ENCODE measurements at places on chromosomes 11 and 22.

GRCh38 chr11:109378034-109378433 is 44.0 kb upstream of the C11orf87 start:
- DNase-seq: no peak

GRCh38 chr22:46612341-46612903 is 7.8 kb upstream of the GRAMD4 start:
- DNase-seq: no peak

DNA sequence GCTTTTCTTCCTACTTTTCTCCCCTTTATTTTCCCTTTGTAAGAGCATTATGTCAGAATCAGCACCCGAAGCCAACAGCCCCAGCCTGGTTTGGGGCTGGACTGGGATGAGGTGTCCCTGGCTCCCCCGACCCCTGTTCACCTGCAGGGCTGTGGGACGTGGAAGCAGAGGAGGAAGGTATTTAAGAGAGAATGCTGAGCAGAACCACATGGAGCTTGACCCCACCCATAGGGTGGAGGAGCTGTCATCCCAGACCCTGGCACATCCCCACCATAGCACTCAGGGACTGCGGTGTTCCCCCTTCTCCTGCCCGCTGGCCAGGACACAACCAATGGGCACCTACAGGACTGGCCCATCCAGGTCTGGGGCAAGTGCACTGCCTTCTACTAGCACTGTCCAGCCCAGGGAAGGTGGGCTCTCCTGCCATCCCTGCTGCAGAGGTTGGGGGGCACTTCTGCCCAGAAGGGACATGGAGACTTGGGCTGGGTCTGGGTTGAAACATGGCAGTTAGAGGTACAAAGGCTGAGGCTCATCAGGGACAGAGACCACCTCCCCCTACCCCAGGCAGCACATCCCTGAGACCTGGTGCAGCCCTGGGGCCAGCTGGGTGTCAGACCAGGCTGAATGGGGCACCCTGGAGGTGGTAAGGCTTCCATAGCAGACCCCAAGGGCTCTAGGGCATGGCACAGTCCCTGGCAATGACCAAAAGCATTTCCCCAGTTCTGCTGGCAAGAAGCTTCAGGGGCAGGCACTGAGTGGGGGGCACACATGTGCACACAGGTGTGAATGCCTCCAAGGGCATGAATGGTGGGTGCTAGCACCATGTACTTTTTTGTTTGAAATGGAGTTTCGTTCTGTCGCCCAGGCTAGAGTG is 19.7 kb downstream of the TANGO2 start:
- no peak for DNase-seq

GRCh38 chr11:24679821-24680351 is 183.0 kb downstream of the LUZP2 start:
- DNase-seq: no peak

DNA sequence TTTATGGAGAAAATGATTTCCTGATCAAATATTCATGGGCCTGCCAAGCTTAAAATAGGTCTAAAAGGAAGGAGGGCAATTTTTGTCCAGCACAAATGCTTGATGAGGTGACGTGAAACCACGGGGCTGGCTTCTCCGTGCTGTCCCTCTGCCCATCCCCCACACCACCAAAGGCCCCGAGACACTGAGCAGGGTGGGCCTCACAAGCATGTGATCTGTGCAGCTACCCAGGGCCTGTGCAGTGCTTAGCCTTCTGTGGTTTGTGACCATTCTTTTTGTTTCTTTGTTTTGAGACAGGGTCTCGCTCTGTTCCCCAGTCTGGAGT is 94.8 kb upstream of the RTL6 start:
- DNase-seq: no peak

GRCh38 chr22:40258501-40258915 is 80.8 kb downstream of the TNRC6B start:
- no peak for DNase-seq

DNA sequence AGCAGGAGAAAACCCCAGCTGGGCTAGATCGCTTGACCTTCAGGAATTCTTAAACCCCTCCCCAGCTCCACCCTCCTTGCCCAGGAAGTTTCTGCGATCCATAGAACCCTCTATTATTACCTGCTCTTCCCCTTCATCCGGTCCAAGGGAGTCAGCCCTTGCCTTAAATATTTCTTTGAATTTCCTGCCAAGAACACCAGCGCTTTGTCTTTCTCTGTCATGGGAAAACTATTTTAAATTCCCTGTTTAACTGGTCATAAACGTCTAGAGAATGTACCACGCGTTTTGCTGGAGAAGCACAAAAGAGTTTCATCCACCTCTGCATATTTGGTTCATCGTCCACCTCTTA is 496 bp upstream of the TRAF6 start:
- DNase-seq: no peak

DNA sequence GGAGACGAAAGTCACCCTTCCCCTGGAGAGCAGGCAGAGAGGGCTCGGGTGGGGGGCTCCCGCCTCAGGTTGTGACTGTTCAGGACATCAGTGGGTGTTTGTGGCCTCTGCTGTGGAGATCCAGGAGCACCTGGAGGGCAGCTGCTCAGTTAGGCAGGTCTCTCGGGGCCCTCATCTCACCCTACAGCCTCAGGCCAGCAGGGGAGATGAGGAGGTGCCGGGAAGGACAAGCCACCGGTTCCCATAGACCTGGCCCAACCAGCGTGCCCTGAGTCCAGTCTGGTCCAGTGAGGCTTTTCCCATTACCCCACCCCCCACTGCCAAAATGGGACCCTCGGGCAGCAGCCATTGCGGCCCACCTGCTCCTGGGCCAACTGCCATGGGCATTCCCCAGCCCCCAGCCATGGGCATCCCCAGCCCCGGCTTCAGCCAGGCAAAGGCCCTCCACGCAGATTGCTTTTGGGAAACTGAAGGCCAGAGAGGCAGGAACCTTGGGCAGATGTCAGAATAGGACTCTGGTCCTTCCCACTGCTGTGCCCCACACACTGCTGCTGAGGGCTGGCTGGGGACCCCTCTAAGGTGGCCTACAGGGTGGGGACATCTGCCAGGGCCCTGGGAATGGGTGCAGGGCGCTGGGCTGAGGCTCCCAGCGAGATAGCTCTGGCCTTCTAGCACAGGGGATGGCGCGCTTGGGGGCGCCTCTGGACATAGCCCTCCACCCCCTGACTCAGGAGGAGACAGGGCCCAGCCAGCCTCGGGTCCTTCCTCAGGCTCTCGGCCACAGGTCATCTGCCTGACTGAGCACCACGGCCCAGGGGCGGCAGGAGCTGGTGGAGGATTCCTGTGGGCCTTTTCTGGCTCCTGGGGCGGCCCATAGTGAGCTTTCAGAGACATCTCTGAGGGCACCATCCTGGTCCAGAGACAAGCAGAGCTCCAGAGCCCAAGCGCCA is 4.8 kb downstream of the PIM3 start:
- DNase-seq: peak; percentile 4

DNA sequence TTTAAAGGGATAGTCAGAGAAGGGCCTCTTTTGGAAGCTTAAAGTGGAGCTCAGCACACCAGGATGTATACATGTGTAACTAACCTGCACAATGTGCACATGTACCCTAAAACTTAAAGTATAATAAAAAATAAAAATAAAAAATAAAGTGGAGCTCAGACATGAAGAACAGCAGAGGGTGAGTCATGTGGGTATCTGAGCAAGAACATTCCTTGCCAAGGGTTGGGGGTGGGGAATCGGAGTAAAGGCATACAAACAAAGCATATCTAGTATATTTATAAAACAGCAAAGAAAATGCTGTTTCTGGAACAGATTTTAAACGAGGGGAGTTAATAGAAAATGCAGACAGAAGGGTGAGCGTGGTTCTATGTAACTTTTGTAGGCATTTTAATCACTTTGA is 562.6 kb upstream of the ANO3 start:
- DNase-seq: no peak

GRCh38 chr22:37330200-37331033 is 48.1 kb downstream of the CYTH4 start:
- no peak for DNase-seq

GRCh38 chr11:17927041-17927440 is 85.8 kb downstream of the SERGEF start:
- no peak for DNase-seq

DNA sequence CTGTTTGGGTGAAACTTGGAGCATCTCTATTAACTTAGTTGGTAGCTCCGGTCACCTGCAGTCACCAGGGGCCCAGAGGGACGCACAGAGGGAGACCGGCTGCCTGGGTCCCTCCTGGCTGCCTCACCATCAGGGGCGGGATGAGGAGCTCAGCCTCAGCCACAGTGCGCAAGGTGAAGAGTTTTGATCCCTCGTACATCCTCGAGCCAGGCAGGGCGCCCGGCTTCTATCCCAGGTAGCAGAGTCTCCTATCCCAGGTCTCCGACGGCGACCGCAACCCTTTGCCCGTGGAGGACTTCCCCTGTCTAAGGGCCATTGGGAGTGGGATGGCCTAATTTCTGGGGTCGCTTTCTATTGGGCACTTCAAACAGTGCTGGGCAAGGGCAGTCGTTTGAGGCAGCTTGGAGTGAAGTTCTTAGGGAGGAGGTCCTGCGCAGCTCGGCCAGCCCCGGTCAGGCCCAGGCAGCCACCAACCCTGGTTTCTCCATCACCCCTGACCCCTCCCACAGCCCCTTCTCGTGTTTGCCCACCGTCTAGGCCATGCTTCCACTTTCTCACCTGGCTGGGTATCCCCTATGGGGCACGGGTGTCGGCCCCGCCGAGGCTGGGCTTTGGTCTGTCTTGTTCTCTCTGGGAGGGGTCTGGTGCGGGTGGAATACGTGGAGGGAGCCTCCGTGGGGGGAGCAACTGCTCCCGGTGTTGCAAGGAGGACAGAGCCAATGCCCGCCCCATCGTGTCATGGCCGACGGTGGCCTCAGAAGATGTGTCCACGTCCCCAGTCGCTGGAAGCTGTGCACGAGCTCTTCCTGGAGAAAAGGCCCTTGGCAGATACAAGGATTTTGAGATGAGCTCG is 3.6 kb upstream of the MRGPRG start:
- no peak for DNase-seq

- DNase-seq: no peak
Observed at GRCh38 chr22:50710221-50710620, 27.8 kb upstream of the ACR start.

GRCh38 chr11:78767027-78767932 is 192.6 kb upstream of the NARS2 start:
- DNase-seq: no peak

- DNase-seq: no peak
Observed at GRCh38 chr11:12529041-12529440, 145.2 kb upstream of the TEAD1 start.

DNA sequence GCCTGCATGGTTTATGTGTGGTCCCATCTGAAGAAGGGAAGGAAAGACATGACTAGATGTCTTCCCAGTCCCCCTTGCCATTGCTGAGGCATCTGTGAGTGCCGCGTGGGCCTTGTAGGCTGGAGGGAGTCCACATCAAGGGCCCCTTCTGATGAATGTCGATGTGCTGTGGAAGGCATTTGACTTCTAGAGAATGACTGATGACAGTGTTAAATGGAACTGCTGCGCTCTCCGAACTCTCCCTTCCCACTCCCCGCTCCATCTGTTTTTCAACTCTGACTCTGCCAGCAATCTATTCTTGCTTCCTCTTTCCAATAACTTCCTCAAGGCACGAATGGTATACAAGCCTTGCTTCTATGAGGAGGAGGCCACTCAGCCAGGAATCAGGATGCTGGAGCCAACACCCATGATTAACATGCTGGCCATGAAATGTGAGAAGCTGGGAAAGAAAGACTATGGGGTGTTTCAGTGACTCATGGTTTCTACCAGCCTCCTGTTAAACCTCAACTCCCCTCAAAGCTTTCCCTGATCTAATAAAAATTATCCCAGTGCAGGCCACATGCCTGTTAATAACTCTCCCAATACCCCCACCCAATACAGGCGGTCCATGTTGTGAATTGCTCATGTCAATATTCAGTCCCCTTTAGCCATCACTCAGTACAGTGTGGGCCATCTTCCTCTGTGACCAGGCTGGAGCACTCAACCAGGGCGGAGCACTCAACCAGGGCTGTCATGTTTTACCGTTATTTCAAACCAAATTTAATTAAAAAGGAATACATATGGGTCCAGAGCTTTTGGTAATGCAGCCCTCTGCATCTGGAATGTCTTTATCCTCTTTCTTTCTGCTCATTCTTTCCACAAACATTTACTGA is 46.4 kb upstream of the TBCEL start:
- no peak for DNase-seq

GRCh38 chr11:108224911-108225786 is 2.3 kb downstream of the ATM start:
- DNase-seq: peak; percentile 9

- DNase-seq: no peak
Observed at GRCh38 chr22:40567106-40567505, 69.4 kb downstream of the MRTFA start.

GRCh38 chr11:91527380-91528030 is 697.1 kb upstream of the FAT3 start:
- DNase-seq: no peak

DNA sequence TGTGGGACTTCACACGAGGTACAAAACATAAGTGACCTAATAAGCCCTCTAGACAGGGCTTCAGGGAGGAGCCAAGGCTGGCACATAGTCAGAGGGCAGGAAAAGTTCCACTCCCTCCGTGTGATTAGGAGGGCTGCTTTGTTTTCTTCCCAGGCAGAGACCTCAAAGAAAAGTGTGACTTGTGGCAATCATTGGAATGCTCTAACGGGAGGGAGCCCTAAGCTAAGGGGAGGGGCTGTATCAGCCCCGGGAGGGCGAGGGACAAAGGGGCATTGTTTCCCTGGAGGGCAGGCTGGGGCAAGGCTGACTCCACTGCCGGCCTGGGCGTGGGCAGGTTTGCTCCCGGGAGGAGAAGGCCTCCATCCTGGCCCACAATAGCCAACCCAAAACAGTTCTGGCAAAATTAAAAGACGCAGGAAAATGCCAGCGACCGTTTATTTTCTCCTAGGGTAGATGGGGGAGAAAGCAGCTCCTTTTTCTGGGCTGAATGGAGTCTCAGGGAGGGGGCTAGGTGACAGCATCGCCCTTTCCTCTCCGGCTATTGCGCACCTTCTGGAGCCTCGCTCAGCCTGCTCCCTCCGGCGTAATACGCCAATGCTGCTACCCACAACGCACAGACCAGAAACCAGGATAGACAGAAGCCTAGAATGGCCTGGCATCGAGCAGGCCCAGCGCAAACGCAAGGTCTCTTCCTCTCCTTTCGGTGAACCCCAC is 60.2 kb downstream of the ENDOD1 start:
- no peak for DNase-seq

GRCh38 chr11:123616505-123617198 is 37.8 kb downstream of the SCN3B start:
- DNase-seq: no peak

DNA sequence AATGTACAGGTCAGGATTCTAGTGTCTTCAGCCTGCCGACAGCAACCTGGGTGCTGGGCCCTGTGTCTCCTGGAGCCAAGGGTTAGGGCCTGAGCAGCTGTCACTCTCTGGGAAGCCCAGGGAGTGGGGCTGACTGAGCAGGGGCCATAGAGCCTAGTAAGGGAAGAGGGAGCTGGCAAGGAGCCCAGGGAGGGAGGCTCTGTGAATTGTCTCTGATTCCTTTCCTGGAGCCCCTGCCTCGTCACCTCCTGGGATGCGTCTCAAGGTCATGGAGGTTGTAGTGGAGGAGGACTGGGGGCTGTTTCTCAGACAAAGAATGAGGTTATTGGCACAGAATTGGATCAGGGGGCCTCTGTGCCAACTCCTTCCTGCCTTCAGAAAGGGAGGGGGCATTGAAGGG is 11.8 kb downstream of the SOX10 start:
- DNase-seq: no peak

- no peak for DNase-seq
Observed at GRCh38 chr22:21919526-21920307, 32.9 kb downstream of the PPM1F start.

- DNase-seq: peak; percentile 44
Observed at GRCh38 chr11:57482782-57483561, 22.6 kb downstream of the RTN4RL2 start.

GRCh38 chr11:75765116-75765515 is 3.5 kb upstream of the DGAT2 start:
- no peak for DNase-seq

- no peak for DNase-seq
Observed at GRCh38 chr11:45798793-45799441, 6.0 kb upstream of the SLC35C1 start.
